ENCODE measurements at places on chromosomes 16 and 17.

GRCh38 chr17:31537565-31538011 is 146.1 kb downstream of the RAB11FIP4 start:
- no peak for DNase-seq

- no peak for DNase-seq
Measured at GRCh38 chr17:72599891-72600290, 479.1 kb downstream of the SOX9 start.

DNA sequence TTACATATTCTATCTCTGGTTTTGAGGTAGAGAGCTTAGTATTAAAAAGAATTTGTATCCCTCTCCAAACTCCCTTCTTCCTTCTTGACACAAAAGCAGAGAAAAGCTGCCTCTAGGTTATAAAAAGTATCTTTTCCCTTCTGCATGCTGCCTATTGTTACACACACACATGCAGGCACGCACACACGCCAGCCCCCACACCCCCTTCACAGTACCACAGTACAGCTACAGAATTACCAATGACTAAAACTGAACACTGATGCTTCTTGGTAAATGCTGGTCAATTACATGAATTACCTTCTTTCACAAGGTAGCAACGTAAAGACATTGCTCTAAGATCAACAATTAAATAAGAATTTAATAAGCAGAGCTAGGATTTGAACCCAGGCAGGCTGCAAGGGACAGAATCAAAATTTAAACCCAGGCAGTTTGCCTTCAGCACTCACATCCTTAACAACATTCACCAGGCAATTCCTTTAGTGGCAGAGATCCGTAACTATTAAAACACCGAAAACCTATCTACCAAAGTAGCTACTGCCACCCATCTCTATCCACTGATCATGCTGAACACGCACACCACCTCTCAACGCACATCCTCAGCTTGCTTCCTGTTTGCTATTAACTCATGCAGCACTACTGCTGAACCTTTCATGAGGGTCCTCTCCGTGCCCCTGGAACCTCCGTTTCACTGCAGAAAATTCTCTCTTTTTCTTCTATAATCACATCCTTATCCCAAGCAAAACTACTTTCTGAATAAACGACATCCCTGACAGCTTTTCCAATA is 37.8 kb downstream of the YWHAE start:
- no peak for DNase-seq

GRCh38 chr17:57667461-57667923 is 77.6 kb downstream of the CCDC182 start:
- DNase-seq = no peak

- no peak for DNase-seq
Measured at GRCh38 chr16:30982548-30983288, 2.3 kb upstream of the HSD3B7 start.

DNA sequence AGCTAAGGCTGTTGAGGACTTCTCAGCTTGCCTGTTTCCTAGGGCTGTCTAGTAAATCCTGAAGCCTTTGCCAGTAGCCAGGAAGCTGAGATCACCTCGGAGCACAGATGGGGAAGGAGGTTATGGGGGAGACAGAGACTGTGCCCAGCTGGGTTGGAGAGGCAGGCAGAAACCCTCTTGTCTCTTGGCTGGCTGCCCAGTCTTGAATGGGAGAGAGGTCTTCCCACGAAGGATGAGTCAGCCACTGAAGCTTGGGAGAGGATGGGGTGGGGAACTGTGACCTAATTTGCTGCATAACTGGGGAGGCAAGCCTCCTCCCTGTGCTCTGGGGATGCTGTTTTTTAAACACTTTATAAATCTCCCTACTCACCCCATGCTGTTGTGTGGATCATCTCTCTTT is 69.8 kb downstream of the SHISA9 start:
- no peak for DNase-seq

GRCh38 chr16:49674351-49674851 is 181.5 kb downstream of the ZNF423 start:
- no peak for DNase-seq

- no peak for DNase-seq
Measured at GRCh38 chr17:59627770-59628171, 8.1 kb downstream of the CLTC start.

- DNase-seq = peak; percentile 0
Measured at GRCh38 chr17:78338486-78339259, 21.2 kb downstream of the SOCS3 start.

DNA sequence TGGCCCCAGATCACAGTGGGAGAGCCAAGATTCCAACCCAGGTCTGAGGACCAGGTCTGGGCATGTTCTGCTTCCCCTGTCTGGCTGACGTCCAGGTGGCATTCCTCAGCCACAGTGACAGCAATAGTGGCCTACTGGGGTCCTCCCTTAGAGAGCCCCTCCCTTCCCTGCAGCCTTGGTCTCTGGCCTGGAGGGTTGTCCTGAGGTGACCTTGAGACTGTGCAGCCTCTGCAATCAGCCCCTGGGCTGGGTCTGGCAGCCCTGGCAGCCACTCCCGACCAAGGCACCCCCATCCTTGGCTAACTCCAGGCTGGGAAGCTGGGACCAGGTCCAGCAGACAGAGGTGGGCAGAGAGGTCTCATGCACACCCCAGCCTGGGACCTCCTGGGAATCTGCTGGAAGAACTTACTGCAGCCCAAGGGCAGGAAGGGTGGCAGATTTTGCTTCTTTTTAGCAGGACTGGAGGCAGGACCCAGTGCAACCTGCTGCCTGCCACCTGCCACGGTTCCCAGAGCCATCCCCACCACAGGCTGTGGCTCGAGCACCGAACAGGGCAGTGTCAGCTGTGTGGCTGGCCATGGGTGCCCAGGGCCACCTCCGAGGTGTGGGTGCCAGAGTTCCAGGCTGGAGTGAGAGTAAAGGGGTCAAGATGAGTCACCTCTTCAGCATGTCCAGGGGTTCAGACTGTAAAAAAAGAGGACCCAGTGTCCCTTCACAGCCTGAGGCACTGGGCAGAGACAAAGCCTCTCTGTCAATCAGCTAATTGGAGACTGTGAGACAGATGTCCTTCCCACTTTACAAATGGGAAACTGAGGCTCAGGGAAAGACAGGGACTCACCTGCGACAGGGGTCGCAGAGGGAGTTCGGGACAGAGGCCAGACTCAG is 12.6 kb downstream of the GRB7 start:
- no peak for DNase-seq

DNA sequence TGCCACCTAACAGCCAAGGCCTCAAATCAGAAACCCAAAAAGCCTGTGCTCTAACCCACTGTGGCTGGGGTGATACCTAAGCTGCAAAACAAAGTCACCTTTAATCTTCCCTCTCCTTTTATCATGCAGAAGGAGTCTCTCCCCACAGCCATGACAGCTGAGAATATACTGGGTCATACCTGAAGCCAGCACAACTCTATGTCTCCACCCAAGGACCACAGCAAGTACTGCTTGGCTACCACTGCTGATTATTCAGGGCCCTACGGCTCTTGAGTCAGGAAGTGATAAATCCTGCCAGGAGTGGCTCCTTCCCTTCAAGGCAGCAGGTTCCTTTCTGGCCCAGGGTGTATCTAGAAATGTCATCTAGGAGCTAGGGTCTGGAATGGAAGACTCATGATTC is 151.5 kb upstream of the TOM1L1 start:
- DNase-seq = no peak

GRCh38 chr16:84312783-84313382 is 18.2 kb downstream of the WFDC1 start:
- no peak for DNase-seq

- no peak for DNase-seq
Measured at GRCh38 chr17:35542990-35543389, 5.5 kb upstream of the SLFN12L start.

- DNase-seq = no peak
Measured at GRCh38 chr16:56206951-56207350, 15.7 kb downstream of the GNAO1 start.

DNA sequence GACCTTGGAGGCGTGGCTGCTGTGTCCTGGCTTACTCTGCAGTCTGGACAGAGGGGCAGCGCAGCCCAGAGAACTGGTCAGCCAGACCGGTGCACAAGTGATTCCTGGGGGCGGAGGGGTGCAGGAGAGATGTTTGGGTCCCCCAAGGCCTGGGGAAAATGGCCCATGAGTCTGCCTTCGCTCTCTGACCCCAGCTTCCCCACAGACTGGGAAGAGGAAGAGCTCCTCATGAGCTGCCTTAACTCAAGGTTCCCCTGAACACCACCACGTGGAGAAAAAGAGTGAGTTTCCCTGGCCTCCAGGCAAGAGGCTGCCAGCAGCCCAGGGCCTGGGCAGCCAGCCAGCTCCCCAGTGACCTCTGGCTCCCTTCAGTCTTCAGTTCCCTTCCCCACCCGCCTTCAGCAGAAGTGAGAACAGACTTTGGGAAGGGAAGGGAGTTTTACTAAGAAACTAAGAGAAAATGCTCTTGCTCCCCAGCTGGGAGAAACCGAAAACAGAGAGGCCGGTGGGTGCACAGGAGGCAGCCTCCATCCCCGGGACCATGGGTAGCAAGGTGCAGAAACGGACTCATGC is 2.0 kb upstream of the C17orf99 start:
- DNase-seq = no peak

- no peak for DNase-seq
Measured at GRCh38 chr17:34530918-34531317, 48.5 kb upstream of the TMEM132E start.

- DNase-seq = peak; percentile 88
Measured at GRCh38 chr17:8057691-8058114, 18.8 kb downstream of the ALOX15B start.

GRCh38 chr17:4536742-4537411 is 18.3 kb downstream of the MYBBP1A start:
- peak; percentile 56 for DNase-seq

DNA sequence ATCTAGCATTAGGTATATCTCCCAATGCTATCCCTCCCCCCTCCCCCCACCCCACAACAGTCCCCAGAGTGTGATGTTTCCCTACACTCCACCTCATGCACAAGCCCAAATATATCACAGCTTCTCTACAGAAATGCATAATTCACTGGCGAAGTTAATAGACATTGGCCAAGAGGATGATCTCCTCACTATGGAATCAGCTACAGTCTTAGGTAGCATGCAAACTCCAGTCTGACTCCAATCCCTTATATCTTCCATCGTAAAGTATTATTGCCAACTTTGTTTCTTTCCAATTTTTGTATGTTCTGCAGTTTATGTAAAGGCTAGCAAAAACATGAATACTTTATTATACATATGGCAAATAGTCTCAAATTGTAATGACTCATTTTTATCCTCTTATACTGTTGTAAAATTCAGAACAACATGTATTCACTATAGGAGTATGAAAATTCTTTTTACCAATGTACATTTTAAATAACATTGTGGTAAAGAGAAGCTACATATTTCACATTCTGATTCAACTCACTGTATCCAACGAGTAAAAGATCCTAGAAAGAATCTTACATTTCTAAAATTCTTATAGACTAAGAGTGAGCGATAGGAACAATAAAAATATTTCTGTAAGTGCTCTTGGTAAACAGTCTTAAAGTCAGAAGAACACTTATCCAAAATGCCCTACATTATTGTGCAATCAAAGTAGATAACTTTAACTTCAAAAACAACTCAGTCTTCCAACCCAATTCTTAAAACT is 871 bp downstream of the ABCA8 start:
- DNase-seq = no peak

- no peak for DNase-seq
Measured at GRCh38 chr17:79372470-79373238, 238.2 kb downstream of the RBFOX3 start.

DNA sequence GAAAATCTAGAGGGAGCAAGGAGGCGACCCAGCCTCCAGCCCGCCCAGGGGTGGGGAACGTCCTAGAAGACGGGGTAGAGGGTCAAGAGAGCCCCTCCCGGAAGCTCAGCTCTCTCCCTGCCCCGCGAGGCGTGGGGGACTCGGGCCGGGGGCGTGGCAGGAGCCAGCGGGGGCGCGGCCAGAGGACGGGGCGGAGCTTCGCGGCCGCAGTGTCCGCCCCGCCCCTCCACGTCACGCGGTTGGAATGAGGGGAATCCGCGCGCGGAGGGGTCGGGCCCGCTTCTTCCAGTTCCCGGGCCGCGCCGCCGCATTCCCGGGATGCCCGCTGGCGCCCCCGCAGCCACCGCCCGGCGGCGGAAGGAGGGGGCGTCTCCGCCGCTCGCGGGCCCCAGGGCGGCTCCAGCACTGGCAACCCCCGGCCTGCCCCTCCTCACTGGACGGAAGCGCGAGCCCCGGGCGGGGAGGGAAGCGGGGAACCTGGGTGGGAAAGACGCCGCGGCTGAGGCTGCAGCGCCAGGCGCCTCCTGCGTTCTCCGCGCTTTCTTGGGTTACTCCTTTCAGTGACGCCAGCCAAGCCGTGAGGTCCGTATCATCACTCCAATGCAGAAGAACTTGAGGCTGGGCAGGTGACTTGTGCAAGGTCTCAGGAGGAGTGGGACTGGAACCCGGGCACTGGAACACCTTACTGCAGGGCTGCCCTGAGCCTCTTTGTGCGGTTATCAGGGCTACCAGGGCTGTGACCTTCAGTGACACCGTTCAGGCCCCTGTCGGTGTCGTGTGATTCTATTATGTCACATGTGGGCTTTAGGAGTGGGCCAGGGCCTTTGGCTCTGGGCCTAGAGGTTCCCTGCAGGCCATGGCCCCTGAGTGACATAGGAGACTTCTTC is 4.3 kb downstream of the MYO1C start:
- peak; percentile 74 for DNase-seq

DNA sequence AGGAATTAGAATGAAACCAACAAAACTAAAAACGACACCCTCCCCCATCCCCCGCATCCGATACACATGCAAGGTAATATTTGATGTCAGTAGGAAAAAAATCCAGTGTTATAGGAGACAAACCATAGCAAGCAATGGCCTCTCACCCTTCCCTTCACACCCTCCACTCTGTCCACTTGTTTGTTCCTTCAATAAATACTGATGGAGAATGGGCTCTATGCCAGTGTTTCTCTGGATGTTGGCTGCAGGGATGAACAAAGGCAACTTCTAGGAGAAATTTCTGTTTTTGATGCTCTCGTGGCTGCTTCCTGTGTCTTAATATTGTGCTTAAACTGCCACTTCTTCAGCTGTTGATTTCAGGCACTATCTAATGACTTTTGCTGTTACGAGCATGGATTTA is 98.8 kb downstream of the WWOX start:
- no peak for DNase-seq

GRCh38 chr16:57693550-57693949 is 1.1 kb upstream of the DRC7 start:
- DNase-seq = no peak

- DNase-seq = no peak
Measured at GRCh38 chr16:77977339-77977738, 45.0 kb upstream of the CLEC3A start.

GRCh38 chr16:9625122-9625521 is 533.7 kb downstream of the HAPSTR1 start:
- DNase-seq = no peak

GRCh38 chr16:86216591-86216990 is 293.7 kb upstream of the FOXF1 start:
- DNase-seq = no peak

- no peak for DNase-seq
Measured at GRCh38 chr17:50481648-50482047, 3.0 kb downstream of the RSAD1 start.

GRCh38 chr16:83533193-83533592 is 274.6 kb upstream of the HSBP1 start:
- DNase-seq = no peak

GRCh38 chr16:1818873-1819525 is 7.6 kb downstream of the HAGH start:
- DNase-seq = peak; percentile 13

GRCh38 chr16:88479793-88480760 is 27.0 kb downstream of the ZFPM1 start:
- DNase-seq = no peak

GRCh38 chr17:4407851-4408250 is 25.9 kb upstream of the SPNS3 start:
- DNase-seq = peak; percentile 32

GRCh38 chr16:26594666-26595065 is 472.1 kb upstream of the C16orf82 start:
- no peak for DNase-seq

Data from cerebellar cortex (tissue), 1 donor.